Activated CD4-positive, CD25-positive, alpha-beta regulatory T cell (primary cell): ENCODE measurements at places on chromosomes 7 and 10.

- no peak for DNase-seq
Measured at GRCh38 chr7:135414850-135415439, 95.0 kb downstream of the CNOT4 start.

DNA sequence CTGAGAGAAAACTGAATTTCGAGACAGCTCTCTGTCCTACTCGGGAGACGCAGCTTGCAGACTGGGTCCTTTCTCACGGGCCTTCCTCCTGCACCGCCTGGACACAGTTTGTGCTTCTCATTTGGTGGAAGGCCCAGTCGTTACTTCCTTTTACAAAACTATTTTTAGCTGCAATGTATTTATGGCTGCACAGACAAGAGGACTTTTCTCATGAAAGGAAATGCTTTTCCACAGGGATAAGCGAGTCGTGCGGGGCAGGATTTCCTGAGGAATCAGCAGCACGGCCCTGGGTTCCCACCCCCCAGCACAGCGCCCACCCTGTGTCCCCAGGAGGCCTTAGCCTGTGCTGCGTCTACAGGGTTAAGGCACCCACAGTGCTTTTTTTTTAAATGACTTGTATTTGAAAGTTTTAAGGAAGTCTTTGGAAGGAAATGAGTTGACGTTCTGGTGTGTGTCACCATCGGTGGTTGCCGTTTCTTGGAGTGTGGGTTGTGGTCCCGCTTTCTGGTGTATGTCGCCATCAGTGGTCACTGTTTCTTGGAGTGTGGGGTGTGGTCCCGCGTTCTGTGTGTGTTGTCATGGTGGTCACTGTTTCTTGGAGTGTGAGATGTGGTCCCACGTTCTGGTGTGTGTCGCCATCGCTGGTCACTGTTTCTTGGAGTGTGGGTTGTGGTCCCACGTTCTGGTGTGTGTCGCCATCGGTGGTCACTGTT is 50.9 kb downstream of the INPP5A start:
- DNase-seq: no peak

- no peak for DNase-seq
Measured at GRCh38 chr7:11130012-11130411, 156.3 kb downstream of the PHF14 start.

- DNase-seq: no peak
Measured at GRCh38 chr7:136692221-136692620, 176.2 kb upstream of the CHRM2 start.

GRCh38 chr7:12800486-12800885 is 113.1 kb downstream of the ARL4A start:
- DNase-seq: no peak

- no peak for DNase-seq
Measured at GRCh38 chr7:37211097-37211880, 237.4 kb downstream of the ELMO1 start.

GRCh38 chr10:6010569-6010968 is 33.2 kb upstream of the IL15RA start:
- DNase-seq: no peak

DNA sequence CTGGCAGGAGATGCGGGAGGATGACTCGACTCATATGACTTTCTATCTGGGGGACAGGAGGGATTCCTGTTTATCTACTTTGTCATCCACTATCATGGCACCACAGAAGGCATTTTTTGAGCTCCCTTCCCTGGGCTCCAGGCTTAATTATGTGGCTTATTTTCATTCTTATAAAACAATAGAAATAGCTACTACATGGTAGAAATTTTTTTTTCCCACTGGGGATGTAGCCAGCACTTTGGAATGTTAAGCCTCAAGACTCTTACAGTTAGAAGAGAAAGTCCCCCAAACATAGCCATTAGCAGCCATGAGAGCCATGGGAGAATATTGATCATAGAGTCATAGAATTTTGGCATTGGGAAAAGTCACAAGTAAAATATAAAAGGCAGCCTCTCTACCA is 14.6 kb upstream of the FAM180A start:
- DNase-seq: no peak

DNA sequence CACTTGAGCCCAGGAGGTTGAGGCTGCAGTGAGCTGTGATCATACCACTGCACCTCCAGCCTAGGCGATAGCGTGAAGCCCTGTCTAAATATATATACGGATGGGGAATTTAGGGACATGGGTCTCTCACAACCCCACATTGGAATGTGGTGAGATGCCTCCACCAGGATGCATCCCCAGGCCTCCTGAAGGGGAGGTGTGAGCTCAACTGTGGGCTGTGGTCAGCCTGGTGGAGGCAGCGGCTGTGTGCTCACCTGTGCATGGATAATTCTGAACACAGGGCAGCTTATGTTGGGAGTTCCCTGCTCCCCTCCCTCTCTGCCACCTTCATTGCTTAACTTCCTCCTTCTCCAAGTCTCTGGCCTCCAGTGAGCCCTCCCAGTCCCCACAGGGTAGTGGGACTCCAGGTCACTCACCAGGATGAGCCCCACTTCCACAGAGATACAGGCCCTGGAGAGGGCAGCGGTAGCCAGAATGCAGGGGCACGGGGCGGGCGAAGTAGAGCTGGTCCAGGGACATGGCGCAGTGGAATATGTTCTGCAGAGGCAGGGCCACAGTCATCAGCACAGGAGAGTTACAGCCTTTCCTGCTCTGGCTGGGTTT is 30.4 kb downstream of the PYROXD2 start:
- no peak for DNase-seq

DNA sequence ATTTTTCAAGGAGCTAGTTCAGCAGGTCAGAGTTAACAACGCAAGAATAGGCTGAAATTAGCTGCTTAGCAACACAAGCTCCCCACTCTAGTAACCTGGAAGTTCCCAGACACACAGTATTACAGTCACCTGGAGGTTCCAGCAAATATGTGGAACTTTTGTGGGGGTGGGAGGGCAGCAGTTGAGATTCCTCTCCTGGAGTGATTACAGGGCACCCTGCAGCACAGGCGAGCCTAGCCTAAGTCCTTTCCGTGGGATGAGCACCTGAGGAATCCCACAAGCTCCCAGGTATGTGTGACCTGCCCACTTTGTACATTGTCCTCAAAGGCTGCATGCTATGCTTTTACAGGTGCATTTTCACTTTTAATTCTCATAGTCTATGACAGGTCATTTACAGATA is 13.6 kb downstream of the TPK1 start:
- no peak for DNase-seq

DNA sequence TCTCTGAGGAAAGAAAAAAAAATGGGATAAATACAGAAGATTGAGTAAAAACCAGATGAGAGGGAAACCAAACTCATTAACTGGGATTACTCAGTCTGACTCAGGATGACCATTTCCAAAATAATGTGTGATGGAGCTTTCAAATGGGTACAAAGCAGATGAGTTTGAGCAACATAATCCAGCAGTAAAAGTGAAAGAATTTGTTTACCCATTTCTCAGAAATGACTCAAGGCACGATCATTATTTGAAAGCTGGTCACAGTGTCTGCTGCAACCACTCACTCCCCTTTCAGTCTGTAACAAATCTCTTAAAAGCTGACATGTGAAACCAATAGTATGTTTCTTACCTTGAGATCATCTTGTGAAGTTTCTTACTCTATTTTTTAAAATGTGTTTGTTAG is 104.7 kb upstream of the KLF14 start:
- no peak for DNase-seq

DNA sequence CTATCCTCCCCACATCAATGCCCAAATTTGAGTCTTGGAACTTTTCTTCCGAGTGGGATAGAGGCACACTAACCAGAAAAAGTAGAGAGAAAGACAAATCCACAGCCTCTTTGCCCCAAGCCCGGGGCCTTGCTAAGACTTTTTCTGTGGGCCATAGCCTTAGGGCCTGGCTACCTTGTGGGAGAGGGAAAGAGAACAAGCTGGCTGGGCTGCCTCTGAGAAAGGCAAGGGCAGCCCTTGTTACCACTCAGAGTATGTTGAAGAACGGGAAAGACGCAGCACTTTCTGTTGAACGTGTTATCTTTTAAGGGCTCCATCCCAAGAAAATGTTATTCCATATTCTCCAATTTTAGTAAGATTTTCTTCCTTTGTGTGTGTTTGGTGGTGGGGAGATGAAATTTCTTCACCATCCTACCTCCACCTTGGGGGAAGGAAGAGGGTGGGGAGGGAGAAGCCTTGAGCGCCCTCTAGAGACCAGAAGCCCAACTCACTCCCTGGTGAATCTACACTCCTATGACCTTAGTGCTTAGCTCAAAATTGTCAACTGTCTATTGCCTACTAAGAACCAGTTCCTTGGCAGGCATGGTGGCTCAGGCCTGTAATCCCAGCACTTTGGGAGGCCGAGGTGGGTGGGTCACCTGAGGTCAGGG is 3.9 kb upstream of the NRF1 start:
- no peak for DNase-seq

DNA sequence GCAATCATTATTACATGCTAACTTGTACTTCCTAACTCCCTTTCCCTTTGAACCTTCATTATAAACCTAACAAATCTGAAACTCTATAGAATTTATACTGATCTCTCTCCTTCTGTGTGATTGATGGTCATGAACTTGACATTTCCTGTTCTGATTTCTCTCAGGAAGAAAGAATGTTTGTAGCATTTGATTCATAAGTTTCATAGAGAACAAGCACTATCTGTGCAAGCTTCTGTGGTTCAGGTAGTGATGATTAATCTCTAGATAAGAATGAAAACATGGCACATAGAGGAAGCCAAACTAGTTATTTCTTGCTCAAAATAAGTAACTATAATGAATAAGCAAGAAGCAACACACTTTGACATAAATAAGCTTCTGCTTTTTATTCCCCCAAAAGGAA is 34.2 kb downstream of the TFPI2 start:
- DNase-seq: no peak

GRCh38 chr7:20283385-20283784 is 47.3 kb upstream of the ITGB8 start:
- DNase-seq: no peak

DNA sequence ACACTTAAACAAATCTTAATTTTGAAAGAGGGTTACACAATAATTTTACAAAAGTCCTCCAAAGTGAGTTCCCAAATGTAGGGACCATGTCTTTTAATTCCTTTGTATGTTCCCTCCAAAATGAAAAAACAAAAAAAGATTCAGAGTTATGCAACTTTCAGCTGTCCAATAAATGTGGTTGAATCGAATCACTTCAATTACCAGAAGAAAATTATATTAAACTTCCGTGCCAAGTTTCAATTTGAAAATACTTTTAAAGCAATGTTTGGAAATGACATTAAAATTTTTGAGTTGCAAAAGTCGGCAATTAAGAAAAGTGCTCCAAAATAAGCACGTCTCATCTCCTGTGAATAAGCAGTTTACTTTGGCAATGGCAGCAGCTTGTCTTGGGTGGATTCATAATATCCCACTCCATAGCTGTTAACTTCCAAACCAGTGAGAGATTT is 60.3 kb upstream of the C1GALT1 start:
- no peak for DNase-seq

GRCh38 chr10:117342641-117343040 is 32.6 kb downstream of the PDZD8 start:
- DNase-seq: no peak

GRCh38 chr7:155310425-155311114 is 12.9 kb downstream of the INSIG1 start:
- DNase-seq: no peak

DNA sequence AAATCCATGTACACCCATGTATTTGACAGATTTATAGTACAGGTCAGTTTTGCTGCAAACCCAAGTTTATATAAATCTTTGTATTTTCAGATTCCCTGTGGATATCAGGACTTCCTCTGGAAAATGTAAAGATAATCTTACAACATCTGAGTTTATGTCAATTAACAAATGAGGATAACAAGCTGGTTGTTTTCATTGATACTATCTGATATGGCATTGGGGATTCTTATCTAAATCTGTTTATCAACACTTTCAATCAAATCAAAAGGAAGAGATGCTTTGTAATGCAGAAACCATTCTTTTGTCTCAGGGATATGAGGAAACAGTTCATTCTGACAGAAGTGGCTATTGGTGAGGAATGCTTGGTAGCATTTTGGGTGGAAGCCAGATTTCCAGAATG is 64.9 kb upstream of the FAM204A start:
- no peak for DNase-seq

GRCh38 chr7:3176112-3177000 is 124.7 kb upstream of the SDK1 start:
- DNase-seq: no peak

DNA sequence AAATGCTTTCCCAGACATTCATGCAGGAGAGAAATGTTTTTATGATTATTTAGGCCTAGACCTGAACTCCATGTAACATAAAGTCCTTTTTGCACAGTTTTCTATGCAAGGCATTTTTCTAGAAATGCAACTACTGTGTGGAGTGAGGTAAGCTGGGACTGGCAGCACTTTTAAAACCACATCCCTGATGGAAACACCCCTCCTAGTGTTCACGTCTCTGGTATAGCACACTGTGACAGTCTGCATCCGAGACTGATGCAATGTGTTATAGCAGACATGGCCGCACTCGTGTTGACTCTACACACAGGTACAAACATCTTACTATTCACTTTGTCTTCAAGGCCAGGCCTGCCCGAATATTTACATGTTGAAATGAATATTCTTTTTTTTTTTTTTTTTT is 19.3 kb upstream of the ERCC6 start:
- DNase-seq: no peak

- no peak for DNase-seq
Measured at GRCh38 chr7:116999311-116999710, 46.0 kb downstream of the ST7 start.
